ENCODE measurements at places on chromosomes 7 and 10.

DNA sequence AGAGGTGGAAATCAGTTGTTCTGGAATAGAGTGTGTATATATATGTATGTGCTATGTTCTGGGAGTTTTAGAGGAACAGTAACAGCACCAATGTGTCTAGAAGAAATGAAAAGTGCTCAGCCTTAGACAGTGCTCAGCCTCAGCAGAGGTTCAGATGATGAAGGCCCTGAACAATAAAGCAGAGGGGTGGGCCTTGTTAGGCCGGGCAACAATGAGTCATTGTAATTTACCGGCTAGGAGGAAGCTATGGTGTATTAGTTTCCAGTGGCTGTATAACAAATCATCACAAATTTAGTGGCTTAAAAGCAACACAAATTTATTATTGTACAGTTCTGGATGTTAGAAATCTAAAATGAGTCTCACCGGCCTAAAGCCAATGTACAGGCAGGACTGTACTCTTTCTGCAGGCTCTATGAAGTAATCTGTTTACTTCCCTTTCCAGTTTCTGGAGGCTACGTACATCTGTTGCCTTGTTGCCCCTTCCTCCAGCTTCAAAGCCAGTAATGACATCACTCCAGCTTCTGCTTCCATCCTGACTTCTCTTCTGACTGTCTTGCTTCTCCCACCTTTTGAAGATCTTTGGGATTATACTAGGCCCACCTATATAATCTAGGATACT is 84.6 kb downstream of the CH25H start:
- DNase-seq, result no peak

GRCh38 chr7:121266307-121266894 is 62.4 kb upstream of the WNT16 start:
- no peak for DNase-seq

- no peak for DNase-seq
Measured at GRCh38 chr10:100993986-100994708, 5.5 kb upstream of the LZTS2 start.

- DNase-seq, result no peak
Measured at GRCh38 chr7:149284343-149284742, 22.3 kb downstream of the ZNF783 start.

DNA sequence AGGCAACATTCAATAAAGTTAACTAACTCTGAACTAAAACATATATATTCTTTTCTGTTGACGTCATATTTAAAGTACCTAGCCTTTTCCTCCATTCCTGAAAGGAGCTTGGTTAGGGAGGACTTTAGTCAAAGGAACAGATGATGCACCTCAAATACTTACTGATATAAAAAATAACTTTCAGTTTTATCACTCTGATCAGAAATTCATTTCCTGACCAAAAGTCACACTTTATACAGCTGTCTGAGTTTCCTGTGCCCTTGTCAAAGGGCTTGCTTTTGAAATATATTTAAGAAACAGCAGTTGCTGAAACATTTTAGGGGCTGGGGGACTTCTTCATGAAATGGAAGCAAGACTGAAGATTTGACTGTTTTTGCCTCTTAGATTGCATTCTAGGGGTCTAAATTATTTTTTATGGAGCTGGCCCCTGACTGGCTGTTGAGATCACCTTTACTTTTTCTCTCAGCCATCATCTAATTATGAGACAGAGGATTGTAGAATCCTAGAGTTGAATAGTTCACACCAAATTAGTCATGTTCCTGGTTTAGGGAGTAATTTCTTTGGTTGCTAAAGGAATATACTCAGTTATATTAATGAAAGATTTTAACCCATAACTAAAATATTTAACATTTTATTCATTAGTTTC is 46.6 kb downstream of the GLCCI1 start:
- no peak for DNase-seq

DNA sequence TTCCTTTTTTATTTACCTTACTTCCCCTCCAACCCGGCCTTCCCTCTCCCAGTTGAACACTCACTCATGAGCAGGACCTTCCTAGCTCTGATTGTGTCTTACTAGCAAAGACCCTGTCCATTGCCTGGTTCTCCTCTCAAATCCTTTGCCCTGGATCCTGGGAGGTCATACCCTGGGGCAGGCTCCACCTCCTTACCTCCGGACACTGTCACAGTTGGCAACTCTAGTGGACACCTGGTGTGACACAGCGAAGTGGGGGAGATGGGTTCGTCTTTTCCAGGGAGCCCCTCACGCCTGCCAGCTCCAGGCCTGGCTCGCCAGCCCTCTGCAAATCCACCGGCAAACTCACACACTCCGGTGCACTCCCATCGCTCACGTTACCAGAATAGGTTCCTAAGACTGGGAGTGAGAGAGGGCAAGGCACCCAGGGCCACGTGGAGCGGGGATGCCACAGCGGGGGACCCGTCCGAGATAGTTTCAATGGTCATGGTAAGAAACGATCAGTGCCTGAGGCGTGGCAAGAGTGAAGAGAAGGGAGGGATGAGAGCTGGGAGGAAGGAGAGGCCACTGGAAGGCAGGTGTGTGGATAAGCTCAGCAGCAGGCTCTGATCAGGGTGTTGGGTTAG is 30.9 kb upstream of the TMEM72 start:
- DNase-seq, result no peak

- DNase-seq, result no peak
Measured at GRCh38 chr10:115001506-115002381, 63.7 kb downstream of the TRUB1 start.

DNA sequence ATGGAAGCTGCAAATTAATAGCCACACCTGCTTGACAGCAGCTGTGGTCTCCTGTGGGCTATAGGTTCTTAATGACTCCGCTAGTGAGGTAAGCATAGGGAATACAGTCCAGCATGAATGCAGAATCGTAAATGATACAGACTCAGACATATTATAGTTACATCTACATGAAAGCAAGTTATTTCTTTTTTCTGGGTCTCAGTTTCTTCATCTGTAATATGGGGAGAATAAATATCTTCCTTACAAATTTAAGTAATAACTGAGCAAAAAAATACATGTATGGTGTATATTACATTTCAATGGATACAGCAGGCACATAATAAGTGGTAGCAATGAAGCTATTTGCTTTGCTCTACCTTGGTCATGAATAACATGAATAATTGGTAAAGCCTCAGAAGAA is 245.9 kb upstream of the RHOBTB1 start:
- DNase-seq, result no peak

- DNase-seq, result no peak
Measured at GRCh38 chr7:41709621-41710020, 6.7 kb upstream of the INHBA start.

- DNase-seq, result no peak
Measured at GRCh38 chr10:30437031-30437841, 3.3 kb downstream of the MAP3K8 start.

GRCh38 chr10:18155321-18155720 is 15.1 kb downstream of the CACNB2 start:
- DNase-seq, result no peak

GRCh38 chr7:98662289-98662688 is 45.2 kb downstream of the NPTX2 start:
- DNase-seq, result no peak
